D341Med (cell line): ENCODE measurements at places on chromosomes 3 and 15.
A peak's percentile ranks its signal among the peaks of the same experiment; 100 is the strongest.

GRCh38 chr3:126476166-126477060 is 722 bp upstream of the ZXDC start:
- peak; percentile 60 for DNase-seq

GRCh38 chr3:128971421-128972100 is 22.3 kb downstream of the CFAP92 start:
- no peak for DNase-seq

GRCh38 chr15:31471731-31472430 is 145.2 kb downstream of the KLF13 start:
- DNase-seq: no peak

GRCh38 chr3:110198717-110199587 is 861.6 kb upstream of the DPPA4 start:
- no peak for DNase-seq

DNA sequence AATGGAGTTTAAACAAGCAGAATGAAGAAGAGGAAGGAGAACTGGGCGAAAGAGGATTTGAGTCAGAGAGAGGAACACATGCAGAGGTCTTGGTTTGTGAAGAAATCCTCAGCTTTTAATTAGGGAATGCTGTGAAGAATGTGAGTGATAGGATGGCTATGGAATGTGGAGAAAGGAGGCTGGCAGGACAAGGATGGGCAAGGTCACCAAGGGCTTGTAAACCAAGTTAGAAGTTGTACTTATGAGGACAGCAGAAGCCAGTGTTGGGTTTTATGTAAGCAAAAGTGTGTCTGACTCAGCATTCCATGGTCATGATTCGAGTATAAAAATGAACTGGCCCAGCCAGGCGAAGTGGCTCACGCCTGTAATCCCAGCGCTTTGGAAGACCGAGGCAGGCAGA is 60.0 kb upstream of the IL12A start:
- DNase-seq: no peak

DNA sequence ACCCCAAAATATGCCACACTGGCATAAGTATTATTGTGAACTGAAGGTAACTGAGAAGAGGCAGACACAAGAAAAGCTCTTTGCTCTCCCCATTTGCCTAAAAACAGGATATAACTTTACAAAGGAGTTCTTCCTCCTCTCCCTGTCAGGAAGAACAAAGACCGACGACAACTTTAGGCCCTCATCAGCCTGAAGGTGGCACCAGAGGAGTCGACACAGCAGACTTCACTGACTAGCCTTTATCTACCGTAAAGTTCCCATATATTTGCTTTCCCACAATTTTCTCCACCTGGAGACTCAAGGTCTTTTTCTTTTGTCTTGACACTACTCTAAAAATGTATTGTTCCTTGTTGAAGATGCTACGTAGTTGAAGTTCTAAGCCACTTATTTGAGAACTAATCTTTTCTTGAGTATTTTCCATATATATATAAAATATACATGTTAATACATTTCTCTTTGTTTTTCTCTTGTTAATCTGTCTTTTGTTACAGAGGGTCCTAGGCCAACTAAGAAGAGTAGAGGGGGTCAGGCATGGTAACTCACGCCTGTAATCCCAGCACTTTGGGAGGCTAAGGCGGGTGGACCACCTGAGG is 16.2 kb upstream of the XIRP1 start:
- peak; percentile 60 for DNase-seq

DNA sequence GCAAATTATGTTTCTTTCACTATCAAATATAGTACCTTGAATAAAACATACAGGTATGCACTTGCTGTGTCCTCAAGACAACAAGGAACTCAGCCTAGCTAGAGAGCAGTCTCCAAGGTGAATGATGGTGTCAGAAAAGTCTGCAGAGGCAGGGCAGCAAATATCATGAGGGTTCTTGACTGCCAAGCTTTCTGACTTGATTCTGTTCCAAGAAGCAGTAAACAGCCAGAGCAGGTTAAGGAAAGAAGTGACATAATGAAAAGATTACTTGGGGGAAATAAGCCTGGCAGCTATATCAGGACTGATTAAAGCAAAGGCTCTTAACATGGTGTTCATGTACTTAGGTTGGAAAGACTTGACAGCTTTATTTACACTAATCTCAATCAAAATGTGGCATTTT is 192.2 kb upstream of the GADL1 start:
- no peak for DNase-seq

DNA sequence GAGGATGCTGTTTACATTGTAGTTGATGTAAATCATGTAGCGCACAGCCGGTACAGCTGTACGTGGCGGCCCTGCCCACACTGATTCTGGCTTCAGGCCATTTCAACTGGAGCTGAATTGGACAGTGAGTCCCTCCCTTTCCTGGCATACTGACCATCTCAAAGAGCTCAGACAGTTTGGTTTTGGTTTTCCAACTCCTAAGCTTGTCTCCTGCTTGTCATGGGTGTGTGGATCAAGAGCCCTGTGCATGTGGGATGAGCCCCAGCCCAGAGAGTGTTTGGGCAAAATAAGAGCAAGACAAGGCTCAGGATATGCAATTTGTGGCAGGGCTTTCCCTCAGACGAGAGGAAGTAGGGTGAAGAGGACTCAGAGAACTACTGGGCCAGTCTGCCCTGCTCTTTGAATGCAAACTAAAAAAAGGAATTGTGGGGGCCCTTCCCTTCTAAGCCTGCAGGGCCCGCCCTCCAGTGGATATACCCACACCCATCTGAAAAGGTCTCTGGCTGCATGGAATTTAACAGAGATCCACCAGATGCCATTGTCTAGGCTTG is 13.3 kb downstream of the ITGA11 start:
- no peak for DNase-seq

DNA sequence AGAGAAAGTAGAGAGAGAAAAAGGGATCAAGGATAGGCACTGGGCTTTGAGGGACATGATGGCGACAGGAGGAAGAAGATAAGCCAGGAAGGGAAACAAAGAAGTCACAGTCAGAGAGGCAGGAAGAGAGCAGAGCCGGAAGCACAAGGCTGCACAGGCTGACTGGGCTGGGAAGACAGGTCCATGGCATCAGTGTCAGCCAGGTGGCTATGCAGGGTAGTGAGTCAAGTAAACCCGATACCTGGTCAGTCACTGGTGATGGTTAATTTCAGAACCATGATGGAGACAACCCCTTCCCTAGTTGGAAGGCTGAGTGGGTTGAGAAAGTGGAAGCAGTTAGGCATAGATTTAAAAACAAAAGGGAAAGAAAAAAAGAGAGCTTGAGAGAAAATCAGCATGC is 203.8 kb downstream of the EPHB1 start:
- no peak for DNase-seq

GRCh38 chr15:40909662-40910630 is 15.7 kb downstream of the VPS18 start:
- DNase-seq: no peak

DNA sequence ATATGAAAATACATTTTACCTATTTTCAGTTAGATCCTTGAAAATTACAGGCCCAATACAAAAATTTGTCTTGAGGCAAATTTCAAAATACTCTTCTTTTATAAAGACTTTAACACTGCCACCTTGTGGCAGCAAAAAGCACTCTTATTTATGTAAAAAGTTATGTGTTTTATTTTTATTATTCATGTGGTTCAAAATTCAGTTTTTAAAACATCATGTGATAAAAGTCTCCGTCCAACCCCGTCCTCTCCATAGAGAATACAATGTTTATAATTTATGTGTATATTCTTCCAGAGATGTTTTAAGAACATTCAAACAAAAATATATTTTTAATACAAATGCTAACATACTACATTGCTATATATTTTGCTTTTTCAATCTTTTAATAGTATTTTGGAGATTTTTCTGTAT is 36.9 kb upstream of the TRIM59 start:
- DNase-seq: no peak

DNA sequence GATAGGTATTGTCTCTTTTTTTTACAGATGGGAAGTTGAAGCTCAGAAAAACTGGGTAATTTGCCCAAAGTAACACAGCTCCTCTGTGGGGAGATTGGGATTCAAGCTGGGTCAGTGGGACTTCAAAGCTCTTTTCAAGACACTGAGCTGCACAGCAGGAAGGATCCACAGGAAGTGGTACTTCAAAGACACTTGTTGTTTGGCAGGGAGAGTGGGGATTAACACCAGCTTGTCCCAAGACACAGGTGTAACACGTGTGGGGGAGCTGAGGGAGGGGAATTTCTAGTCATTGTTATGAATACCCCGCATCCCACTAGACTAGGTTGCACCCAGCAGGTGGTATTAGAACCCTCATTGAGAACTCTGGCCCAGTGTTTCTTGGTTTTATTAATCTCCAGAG is 116.0 kb downstream of the FOXB1 start:
- no peak for DNase-seq

DNA sequence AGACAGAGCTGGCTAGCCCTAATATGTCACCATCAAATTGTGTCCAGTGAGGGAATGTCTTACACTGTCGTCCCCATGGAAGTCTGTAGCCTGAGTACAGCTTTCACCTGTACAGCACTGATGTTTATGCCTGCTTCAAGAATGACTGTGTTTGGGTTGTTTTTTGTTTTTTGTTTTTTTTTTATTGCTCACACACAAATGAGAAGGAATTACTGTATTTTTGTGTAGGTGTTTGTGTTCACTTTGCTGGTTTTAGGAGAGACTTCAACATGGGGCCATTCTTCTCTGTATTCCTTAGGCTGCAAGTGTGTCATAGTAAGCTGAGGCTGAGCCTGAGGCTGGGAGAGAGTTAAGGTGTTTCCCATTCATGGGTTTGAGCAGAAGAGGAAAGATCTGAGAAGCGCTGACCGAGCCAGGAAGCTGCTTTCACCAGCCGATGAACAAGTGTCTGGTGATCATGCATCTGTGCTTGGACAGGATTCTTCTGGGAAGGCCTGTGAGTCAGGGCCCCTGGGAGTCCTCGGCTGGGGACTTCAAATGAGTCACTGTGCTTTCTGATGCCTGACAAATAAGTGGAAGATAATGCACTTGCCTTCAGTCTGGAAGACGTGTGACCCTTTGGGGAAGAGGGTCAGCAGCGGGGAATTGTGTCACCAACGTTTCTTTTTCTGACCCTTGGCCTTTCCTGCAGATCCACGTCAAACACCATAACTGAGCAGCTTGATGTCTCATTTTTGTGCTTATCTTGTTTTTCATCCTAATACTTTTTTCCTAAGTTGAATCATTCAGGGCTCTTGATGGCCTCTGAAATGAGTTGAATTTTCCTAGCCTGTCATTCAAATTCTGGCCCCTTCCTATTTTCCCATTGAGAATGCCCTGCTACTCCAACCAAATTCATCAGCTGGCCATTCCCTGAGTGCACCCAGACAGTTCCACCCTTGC is 36.7 kb upstream of the ZBTB38 start:
- no peak for DNase-seq
